ENCODE measurements at places on chromosomes 3 and 15.
A peak's percentile ranks its signal among the peaks of the same experiment; 100 is the strongest.

DNA sequence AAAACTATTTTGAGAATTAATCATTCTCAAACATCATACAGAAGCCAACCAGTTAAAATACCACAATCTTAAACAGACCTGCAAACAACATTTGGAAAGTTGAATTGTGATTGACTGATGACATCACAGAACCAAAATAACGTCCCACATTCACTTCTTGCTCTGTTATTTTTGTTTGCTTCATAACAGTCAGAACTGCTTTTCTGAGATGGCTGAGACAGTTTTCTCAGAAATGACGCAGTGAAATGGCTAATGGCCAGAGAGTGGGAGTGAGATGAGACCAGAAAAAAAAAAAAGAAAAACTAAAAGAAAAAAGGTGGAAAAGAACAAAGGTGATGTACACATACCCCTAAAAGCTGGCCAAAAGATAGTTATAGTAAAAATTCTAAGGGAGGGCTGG is 1061.2 kb downstream of the FHIT start:
- no peak for DNase-seq

DNA sequence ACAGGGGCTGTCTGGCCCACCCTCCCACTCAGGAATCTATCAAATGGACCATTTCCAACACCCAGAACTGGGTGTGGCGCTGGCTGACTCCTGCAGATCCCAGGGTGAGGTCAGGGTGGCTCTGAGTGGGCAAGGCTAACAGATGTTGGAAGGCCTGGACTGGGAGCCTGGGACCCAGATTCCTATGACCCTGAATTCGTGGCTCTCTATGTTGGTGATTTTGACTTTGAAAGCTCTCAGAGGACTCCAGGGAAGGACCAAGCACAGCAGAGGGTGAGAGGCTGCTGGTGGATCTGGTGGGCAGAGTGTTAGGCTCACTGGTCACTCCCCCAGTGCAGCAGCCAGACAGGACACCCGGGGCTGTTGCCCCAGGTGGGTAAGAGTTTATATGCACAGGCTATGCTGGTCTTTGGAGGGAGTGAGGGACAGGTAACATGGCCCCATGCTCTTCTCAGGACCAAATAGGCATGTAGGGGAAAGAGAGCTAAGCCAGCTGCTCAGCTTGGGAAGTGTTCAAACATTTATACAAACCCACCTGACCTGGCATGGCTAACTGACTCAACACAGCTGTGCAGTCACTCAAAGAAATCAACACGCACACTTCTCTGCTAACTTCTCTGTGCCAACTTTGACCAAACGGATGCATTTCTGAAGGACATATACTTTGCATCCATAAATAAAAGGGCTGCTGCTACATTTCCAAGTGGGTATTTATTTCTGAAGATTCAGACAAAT is 62.6 kb upstream of the RAB6B start:
- no peak for DNase-seq

GRCh38 chr15:73482166-73482565 is 39.2 kb downstream of the REC114 start:
- DNase-seq = peak; percentile 54

DNA sequence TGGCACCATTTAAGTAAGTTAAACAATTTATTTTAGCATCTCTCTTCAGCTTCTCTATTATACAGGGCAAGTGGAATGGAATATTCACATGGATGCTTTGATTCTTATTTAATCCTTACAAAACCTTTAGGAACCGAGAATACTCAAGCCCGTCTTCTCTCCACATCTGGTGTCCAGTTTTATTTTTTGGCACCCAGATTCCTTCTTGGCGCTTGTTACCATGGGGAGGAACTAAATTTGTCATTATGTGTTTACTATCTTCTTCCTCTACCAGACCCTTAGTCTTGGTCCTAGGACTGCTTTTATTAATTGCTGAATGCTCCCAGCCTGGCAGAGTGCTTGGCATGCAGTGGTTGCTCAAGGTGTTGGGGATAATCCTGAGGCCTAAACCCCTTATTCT is 138.8 kb downstream of the CACNA2D3 start:
- no peak for DNase-seq

GRCh38 chr3:128320551-128321340 is 145.9 kb downstream of the DNAJB8 start:
- no peak for DNase-seq

DNA sequence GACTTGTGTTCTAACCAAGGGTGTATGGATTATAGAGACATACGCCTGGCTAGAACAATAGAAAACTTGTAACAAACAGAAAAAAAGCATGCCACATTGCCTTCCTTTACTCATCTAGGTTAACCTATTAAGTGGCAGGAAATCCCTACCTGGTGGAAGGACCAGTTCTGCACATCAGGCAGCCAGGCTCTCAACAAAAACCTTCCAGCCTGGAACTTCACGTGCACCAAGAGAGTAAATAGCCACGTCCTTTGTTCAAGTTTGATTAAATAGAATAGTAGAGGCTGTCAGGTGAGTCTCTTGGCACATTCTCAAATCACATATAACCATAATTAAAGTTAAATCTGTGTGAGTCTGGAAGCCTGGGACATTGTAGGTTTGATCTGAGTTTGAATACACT is 85.0 kb upstream of the DPH6 start:
- no peak for DNase-seq

- DNase-seq = peak; percentile 21
Observed at GRCh38 chr15:99651023-99651807, 82.0 kb downstream of the LYSMD4 start.

GRCh38 chr15:52021128-52021671 is 2.2 kb downstream of the MAPK6 start:
- DNase-seq = peak; percentile 88

DNA sequence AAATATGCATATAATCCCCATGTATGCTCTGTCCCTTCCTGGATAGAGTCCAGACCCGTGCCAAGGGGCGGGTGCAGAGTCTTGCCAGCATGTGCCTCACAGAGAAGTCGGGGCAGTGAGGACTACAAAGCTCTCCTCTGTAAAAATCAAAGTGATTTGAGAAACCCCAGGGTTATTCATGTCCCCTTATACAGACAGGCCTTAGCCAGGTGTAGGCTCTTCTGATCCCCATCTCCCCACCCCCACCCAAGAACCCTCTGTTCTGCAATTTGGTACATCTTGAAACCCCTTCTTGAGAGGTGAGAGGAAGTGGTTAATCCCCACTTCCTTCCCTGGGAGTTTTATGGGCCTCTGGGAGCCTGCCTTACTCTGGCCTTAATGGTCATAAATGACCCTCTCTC is 24.7 kb downstream of the TRIM71 start:
- no peak for DNase-seq

- no peak for DNase-seq
Observed at GRCh38 chr3:166211451-166211850, 374.2 kb upstream of the BCHE start.

GRCh38 chr3:36965440-36965839 is 20.6 kb upstream of the TRANK1 start:
- DNase-seq = no peak

DNA sequence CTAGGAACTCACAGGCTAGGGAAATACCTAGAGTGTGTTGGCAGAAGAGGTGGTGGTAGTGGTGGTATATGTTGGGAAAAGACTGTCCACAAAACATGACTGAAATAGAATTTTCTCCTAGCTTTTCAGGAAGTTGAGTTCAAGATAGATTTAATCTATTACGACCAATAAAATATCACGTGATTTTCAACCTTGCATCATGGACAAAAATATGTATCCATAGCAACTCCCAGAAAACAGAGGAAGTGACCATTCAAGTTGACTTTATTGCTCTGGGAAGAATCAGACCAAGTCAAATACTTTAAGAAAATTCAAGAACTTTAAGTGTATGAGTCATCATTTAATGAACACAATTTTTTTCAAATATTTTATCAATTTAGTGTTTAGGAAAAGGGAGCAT is 347.0 kb upstream of the ZNF385D start:
- peak; percentile 43 for DNase-seq

- DNase-seq = no peak
Observed at GRCh38 chr15:74203914-74204431, 1.4 kb upstream of the STRA6 start.

- no peak for DNase-seq
Observed at GRCh38 chr3:13688034-13688433, 139.1 kb downstream of the FBLN2 start.

- no peak for DNase-seq
Observed at GRCh38 chr15:78362716-78363380, 22.7 kb downstream of the CRABP1 start.

DNA sequence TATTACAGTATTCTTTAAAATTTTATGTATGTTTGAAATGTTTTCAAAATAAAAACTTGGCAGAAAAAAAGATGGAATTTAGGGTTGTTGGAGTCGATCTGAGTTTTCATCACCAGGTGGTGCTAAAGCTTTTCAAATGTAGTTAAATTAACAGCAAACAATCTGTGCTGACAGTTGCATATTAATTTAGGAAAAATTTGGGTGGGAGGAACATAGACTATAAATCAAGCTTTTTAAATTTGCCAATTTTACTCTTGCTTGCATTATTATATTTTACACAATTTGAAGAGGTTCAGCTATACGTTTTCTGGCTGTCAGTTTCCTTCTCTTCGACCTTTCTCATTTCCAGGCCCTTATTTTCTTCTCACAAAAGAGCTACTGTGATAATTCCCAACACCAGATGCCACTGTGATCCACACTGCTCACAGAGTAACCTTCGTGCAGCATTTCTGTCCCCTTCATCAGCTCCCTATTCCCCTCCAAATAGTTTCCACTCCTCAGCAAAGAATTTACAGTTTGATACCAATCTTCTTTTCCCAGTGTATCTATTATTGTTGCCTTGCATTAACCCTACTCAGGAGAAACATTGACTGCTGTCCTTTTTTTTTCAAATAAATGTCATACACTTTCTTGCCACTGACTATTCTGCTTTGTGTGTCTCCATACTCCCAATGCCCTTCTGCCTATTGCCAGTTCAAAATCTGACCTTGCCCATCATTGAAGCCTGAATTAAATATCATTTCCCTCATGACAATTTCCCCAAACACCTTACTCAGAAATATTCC is 53.4 kb upstream of the EIF5A2 start:
- peak; percentile 41 for DNase-seq

- DNase-seq = no peak
Observed at GRCh38 chr3:65958216-65958615, 80.5 kb downstream of the MAGI1 start.

GRCh38 chr3:2029559-2029958 is 69.1 kb upstream of the CNTN4 start:
- no peak for DNase-seq

Data from inflammatory macrophage treated with lipopolysaccharide for 4 hours (primary cell).